HEK293T (cell line): ENCODE measurements at places on chromosomes 6 and 20.
A peak's percentile ranks its signal among the peaks of the same experiment; 100 is the strongest.

DNA sequence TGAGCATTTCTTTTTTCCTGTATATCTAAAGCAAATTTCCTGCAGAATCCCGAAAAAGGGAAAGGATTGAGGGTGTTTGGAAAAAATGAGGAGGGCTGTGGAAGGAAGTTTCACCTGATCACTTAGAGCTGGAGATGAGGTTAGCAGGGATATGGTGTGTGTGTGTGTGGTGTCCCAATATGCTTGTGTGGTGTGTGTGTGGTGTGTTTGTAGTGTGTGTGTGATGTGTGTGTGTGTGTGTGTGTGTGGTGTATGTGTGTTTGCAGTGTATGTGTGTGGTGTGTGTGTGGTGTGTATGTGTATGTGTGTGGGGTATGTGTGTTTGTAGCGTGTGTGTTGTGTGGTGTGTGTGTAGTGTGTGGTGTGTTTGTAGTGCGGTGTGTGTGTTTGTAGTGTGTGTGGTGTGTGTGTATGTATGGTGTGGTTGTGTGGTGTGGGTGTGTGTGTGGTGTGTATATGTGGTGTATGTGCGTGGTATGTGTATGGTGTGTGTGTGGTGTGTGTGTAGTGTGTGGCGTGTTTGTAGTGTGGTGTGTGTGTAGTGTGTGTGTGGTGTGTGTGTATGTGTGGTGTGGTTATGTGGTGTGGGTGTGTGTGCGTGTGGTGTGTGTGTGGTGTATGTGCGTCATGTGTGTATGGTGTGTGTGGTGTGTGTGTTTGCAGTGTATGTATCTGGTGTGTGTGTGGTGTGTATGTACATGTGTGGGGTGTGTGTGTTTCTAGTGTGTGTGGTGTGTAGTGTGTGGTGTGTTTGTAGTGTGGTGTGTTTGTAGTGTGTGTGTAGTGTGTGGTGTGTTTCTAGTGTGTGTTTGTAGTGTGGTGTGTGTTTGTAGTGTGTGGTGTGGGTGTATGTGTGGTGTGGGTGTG lies 67.6 kb downstream of the GCNT2 start:
- no peak for DNase-seq

GRCh38 chr20:5198651-5198924 lies 71.8 kb downstream of the CDS2 start:
- no peak for DNase-seq

DNA sequence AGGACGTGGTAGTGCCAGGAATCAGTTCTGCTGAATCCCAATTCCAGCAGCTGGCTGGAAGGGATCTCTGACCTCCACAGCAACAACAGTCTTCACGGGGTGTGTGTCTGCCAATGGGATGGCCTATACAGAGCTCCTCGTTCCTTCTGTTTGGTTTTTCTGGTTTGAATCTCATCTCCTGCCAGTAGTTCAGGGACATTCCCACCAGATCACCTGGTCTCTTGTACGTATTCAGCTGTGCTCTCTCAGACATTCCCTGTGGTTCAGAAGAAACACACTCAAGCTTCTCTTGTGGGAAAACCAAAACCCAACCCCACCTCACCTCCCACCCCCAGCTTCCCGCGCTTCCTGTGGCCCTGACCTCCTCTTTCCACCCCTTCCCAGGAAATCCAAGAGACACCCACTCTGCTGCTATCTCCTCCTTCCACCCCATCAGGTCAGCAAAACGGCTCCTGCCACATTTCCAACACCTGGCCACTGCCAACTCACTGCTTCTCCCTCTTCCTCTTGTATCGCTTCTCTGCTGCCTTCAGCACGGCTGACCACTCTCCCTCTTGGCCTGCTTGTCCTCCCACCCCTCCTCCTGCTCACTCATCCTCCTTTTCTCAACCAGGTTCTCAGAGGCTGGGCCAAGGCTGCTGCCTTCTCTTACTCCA lies 63.3 kb upstream of the PTGIS start:
- DNase-seq = no peak

- no peak for DNase-seq
These were observed 31.6 kb downstream of the DLL1 start for GRCh38 chr6:170259278-170259677.

GRCh38 chr6:36683145-36683655 lies 4.7 kb downstream of the CDKN1A start:
- DNase-seq = no peak

GRCh38 chr20:20334489-20334888 lies 33.4 kb upstream of the INSM1 start:
- no peak for DNase-seq

DNA sequence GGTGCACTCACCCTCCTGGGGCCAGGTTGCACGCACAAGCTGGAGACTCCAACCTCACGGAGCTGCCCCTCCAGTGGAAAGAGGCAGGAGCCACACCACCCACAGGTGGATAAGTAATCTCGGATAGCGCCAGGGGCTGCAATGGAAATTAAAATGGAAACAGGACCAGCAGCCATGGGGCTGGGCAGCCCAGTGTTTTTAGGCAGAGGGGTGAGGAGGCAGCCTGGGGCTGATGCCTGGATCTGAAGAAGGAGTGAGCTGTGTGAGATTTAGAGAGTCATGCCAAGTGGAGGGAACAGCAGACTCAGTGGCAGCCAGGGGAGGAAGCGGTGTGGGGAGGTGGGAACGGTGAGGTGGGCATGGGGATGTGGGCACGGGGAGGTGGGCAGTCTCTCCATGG lies 275.6 kb downstream of the SMOC2 start:
- no peak for DNase-seq

DNA sequence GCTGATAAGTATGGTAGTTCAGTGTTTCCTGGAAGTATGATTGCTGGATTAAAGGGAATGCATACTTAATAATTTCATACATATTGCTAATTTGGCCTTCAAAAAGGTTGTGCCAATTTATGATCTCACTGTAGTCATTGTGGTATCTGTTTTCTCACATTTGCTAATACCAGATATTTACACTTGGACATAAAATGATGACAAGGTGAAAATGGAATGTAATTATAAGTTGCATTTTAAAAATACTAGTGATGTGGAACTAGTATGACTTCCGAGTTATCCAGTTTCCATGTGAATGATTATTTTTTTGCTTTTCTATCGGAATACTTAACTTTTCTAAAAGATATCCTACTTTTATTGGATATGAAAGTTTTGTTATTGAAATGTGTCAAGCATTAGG lies 15.4 kb downstream of the RWDD1 start:
- DNase-seq = no peak

DNA sequence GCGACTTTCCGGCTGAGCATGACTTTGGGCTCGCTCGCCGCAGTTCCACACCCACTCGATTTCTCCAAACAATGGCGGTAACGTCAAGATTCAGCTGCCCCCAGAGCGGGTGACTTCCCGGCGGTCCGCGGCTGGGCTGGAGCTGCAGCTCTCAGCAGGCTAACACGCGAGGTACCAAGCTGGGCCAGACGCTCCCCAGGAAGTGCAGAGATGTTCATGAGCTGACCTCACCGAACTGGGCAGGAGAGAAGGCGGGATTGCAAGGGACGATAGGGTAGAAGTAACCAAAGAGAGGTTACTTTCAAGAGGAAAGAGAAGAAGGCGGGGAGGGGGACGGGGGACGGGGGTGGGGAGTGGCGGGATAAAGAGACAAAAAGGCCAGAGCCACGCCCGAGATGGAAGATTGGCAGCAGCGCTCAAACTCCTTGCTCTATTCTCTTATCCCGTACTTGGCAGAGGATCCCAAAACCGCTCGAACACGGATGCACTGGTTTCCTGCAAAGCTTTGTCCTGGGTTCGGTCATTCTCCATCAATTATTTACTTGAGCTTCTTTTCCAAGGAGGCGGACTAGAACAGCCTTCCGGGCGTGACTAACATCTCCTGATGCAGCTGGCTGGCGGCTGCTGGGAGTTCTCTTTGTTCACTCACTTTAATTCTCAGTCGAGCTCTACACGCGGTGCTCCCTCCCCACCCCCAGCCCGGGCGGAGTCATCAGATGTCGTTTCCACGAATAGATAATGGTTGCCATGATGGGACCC lies at the start of gene MTCL3:
TSS of gene MTCL3 (minus strand) at position 626 of the 759 bp plus-strand sequence.
- DNase-seq = no peak

GRCh38 chr20:57895161-57895855 lies 185.5 kb upstream of the PMEPA1 start:
- DNase-seq = no peak

- DNase-seq = no peak
These were observed 107.8 kb downstream of the OGFRL1 start for GRCh38 chr6:71396410-71396801.

GRCh38 chr6:99287523-99287922 lies 62.0 kb downstream of the FAXC start:
- no peak for DNase-seq

DNA sequence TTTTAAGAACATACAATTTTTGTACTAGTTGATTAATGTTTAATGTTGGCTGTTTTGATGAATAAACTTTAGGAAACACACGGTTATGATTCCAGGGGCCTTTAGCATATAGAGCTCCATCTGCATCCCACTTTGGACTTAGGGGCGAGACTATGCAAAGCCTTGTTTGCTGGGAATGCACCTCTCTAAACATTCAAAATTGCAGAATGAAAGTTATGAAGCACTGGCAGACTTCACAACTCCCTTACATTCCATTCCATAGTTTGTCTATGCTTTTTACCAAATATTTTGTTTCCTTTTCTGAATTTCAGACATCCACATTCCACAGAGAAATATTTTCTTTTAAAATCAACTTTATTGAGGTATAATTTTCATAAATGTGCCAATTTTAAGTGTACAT lies 10.3 kb upstream of the TCP11 start:
- DNase-seq = no peak

GRCh38 chr6:147167576-147168461 lies 36.4 kb upstream of the STXBP5 start:
- no peak for DNase-seq

- DNase-seq = no peak
These were observed 641.2 kb downstream of the DOK5 start for GRCh38 chr20:55116598-55116997.

- no peak for DNase-seq
These were observed 190.5 kb downstream of the SLC16A10 start for GRCh38 chr6:111277819-111278218.

GRCh38 chr20:63706027-63706695 lies 1.6 kb downstream of the ARFRP1 start:
- peak; percentile 6 for DNase-seq

GRCh38 chr20:5720696-5721095 lies 29.5 kb upstream of the SHLD1 start:
- DNase-seq = no peak

- DNase-seq = peak; percentile 62
These were observed 691 bp downstream of the ASF1A start for GRCh38 chr6:118894425-118895260.
